CD8-positive, alpha-beta T cell (primary cell): ENCODE measurements at places on chromosomes 3 and 15. TPM values are rescaled to one million over a fixed set of nuclear protein-coding genes. Genes with fewer than 3 reads are reported as not detected.

Gene TKT
- 94.5 TPM for total RNA-seq

DNA sequence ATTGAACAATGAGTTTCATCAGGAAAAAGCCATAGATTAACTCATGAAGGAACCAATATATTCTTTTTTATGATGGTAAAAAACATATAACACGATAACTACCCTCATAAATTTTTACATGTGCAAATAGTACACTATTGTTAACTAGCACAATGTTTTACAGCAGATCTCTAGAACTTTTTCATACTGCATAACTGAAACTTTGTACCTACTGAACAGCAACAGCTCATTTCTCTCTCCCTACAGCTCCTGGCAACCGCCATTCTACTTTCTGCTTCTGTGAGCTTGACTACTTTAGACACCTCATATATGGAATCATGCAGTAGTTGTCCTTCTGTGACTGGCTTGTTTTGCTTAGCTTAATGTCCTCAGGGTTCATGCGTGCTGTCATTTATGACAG lies 235.4 kb downstream of the NFKBIZ start:
- no peak for DNase-seq

Gene BUB1B
- total RNA-seq: 1.2 TPM

GRCh38 chr15:70234256-70234905 lies 136.7 kb upstream of the TLE3 start:
- peak; percentile 54 for DNase-seq

DNA sequence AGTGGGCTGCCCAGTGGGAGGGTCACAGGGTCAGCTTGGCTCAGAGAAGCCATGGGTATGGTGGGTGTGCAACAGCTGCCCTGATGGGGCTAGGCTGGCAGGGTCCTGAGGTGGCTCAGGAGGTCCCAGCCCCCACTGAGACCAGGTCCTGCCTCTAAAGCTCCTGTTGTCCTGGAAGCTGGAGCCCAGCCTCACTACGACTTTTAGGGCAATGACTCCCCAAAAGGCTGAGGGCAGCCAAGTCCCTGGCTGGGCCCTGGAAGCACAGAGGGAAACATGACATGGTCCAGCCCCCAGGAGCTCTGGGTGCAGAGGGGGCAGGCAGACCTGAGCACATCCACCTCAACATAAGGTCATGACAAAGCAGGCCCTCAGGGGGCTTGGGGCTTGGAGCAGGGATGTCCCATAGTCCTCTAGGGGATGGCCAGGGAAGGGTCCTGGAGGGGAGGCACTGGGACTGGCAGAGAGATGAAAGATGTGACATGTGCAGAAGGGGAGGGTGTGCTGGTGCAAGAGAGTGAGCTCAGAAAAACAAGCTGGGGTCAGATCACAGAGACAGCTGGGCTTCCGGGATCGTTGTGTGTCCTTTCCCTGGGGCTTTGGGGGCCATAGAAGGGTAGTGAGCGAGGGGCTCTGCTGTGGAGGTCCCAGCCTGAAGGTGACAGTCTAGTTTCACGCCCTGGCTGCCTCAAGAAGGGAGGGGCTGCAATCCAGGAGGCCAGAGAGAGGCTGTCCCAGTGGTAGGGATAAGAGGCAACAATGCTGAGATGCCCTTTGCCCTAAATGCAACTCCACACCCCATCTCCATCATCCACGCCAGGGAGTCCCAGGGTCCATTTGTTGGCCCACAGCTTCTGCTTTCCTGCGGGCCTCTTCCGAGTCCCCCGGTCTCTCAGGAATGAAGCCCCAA lies 639 bp upstream of the ITIH3 start:
- no peak for DNase-seq

- DNase-seq: peak; percentile 61
These were observed 2.6 kb upstream of the APEH start for GRCh38 chr3:49671291-49672288.

DNA sequence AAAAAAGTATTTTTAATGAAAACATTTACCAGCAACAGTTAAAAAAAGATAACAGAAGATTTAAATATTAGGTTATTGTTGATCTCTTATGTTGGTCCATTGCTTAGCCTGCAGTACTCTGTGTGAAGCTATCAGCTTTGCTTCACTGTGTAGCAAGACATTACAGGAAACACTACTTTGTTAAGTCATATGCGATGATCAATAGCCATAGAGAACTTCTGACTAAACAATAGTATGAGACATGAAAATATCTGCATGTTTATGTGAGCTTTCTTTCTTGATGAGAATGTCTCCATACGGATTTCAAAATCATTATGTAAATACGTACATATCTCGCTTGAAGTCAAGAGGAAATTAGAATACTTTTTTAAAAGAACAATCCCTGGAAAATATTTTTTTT lies 27.0 kb upstream of the CAPN3 start:
- DNase-seq: no peak

DNA sequence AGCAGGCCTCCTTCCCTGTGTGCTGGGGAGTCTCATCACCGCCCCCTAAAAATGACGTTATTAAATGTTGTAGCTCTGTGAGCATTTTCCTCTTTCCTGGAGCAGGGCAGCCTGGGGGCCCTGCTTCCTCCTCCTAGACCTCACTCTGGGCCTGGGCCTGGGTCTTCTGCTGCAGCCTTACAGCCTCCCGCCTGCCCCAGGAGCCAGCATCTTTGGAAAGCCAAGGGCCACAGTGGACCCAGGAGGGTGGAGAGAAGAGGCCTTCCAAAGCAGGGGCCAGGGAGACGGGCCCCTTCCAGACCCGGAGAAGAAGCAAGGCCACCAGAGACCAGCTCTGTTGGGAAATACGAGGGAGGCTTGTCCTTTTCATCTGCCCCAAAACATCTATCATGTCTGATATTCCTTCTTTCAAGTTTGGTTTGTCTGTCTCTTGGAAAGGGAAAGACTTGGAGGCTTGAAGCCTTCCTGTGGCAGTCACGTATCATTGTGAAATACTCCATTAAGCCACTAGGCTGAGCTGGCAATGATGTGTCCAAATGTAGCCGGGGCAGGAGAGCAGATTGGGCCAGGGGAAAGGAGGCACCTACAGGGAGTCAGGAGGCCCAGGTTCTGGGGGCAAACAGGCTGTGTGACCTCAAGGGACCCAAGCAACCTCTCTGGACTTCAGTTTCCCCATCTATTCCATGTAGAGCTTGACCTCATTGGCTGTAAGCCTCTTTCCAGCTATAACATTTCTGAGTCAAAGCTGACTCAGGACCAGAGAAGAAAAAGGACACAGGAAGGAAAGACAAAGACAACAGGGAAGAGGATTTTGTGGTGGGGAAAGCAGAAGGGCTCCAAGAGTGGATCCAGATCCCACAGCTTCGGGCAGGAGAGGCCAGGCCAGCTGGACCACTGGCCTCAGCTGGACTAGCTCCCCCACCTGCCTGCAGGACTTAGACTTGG lies 31.1 kb downstream of the CYP11A1 start:
- DNase-seq: no peak

DNA sequence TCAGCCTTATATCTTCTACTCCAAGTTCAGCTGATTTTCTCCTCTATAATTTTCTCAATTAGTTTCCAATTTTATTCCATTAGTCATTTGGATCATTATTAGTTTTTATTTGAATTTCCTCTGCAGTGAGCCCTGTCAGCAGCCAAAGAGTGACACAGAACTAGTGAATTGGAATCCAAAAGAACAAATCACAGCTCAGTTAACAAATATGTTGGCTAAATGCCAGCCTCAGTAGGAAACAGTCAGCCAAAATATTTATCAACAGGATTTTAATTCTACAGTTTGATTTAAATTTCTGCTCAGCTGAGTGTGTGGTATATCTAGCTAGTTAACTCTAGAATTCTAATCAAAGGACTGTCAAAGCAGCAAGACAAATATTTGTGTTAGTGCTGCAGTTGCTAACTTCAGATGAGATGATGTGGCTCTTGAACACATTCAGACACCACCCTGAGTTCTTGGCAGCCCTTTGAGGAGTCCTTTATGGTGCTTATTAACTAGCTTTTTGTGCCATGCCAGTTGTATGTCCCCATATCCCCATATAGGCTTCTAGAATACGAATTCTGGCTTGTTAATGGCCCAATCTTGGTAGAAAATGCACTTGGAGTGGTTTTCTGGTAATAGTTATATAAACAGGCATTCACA lies 194.5 kb downstream of the CPNE4 start:
- DNase-seq: no peak

Gene ZKSCAN7
- 1.6 TPM for total RNA-seq

DNA sequence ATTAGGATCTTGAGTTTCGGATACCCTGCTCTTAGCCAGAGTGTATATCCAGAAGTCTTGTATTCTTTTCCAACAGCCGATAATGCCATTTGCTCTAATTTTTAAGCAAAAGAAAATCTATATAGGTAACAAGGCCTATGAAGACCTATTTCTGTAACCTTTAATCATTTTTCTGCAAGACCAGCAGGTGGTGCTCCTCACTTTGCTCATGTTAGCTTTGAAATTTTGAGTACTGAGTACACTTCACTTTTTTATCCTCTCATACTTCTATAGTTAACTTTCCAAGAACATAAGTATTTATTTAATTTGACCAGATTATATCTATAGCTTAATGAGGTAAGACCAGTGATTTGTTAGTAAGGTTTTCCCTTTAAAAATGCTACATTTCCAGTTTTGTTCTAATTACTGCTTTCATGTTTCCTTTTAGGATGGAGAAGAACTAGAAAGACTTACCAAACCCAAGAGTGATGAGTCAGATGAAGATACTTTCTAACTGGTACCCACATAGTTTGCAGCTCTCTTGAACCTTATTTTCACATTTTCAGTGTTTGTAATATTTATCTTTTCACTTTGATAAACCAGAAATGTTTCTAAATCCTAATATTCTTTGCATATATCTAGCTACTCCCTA lies 20.5 kb downstream of the SLC35A5 start:
- no peak for DNase-seq

GRCh38 chr3:96863129-96863740 lies 48.8 kb downstream of the EPHA6 start:
- no peak for DNase-seq

Gene TIMP4
- not detected for total RNA-seq

Gene CSPG4
- not detected for total RNA-seq
